ENCODE measurements at places on chromosomes 2 and 18.

- no peak for DNase-seq
Observed at GRCh38 chr18:23882616-23883276, 131.8 kb upstream of the TTC39C start.

- DNase-seq = no peak
Observed at GRCh38 chr2:175310813-175311504, 129.4 kb upstream of the ATP5MC3 start.

DNA sequence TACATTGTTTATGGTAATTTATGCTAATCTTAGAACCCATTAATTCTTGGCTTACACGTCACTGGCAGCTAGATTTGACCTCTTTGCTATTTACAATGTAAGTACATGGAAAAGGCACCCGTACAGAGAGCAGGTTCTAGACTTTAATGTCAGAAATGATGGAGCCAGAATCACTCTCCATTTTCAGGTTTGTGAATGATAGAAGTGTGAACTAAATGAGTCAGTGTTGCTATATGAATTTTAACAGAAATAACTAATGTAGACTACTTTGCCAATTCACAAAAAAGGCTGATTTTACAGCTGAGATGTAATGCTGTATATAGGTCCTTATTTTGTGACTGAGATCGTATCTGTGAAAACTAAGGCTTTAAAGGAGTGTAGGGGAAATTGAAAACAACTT, 214.6 kb downstream of the LDLRAD4 start:
- DNase-seq = no peak

DNA sequence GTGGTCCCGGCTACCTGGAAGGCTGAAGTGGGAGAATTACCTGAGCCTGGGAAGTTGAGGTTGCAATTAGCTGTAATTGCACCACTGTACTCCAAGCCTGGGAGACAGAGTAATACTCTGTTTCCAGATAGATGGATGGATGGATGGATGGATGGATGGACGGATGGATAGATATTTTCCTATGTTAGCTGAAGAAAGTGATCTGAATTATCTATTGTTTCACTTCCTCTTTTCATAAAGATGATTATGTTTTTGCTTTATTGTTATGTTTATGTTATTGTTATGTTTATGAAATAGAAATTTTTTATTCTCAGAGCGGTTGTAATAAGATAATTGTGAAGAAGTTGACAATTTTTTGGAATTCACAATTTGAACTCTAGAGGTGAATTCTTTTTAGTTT, 33.3 kb upstream of the TTC27 start:
- DNase-seq = no peak

GRCh38 chr2:67374949-67375348, 22.2 kb upstream of the ETAA1 start:
- no peak for DNase-seq

DNA sequence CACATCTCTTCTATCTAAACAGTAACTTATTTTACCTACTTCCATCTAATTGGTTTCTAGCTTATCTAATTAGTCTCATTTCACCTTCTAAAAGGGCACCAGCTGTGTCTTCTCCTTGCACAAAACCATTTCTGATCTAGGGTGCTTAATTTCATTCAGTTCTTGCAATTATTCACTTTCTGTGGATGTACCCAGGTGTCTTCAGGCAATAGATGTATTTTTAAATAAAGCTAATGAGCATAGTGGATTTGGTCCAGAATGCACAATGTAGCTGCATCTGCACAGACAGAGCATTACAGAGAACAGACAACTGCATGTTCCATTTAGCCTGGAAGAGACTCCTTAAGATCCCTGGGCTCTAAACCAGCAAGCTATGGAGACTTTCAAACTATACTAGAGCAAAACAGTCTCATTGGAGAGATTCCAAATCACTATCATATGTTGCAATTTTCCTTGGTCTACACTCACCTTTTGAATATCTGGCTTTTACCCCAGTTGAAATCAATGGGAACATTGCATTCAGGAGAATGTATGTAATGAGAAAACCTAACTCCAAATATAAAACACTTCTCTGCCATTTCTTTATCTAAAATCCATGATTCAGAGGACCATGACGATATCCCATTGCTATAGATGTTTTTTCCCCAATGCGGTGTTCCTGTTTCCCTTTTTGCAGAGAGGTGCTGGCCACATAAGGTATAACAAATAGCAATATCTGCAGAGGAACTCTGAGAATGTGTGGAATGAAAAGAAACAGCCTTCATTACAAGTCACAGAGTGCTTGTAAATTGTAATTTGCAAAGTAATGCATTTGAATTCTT, 3.5 kb upstream of the RFX8 start:
- DNase-seq = no peak

- DNase-seq = no peak
Observed at GRCh38 chr2:60118061-60118460, 435.4 kb downstream of the BCL11A start.
